HCT116 (cell line): ENCODE measurements at places on chromosomes 6 and 20. TPM values are rescaled to one million over a fixed set of nuclear protein-coding genes. Genes with fewer than 3 reads are reported as not detected.

Gene BANF2
- total RNA-seq: not detected

Gene MOXD1
- total RNA-seq: 1.0 TPM

Gene CYP24A1
- total RNA-seq: 267 TPM

Gene TUBE1
- 42.5 TPM for total RNA-seq

Gene TRIM31
- not detected for total RNA-seq

Gene SIRPA
- 15.3 TPM for total RNA-seq

Gene MOG
- not detected for total RNA-seq
